B cell (primary cell): ENCODE measurements at places on chromosomes 4 and X. TPM values are rescaled to one million over a fixed set of nuclear protein-coding genes. Genes with fewer than 3 reads are reported as not detected.

CDS1 gene
- polyA plus RNA-seq, result 0.03 and 0.04 TPM in 2 replicates

UGT2B17 gene
- polyA plus RNA-seq, result 0.26 TPM in 1 of 2 replicates, not detected in the other

NWD2 gene
- not detected in 2 replicates for polyA plus RNA-seq

PPEF1 gene
- polyA plus RNA-seq, result 0.22 and 0.26 TPM in 2 replicates

DGAT2L6 gene
- polyA plus RNA-seq, result not detected in 2 replicates

BEND4 gene
- 4.3 and 7.2 TPM in 2 replicates for polyA plus RNA-seq

NUDT10 gene
- 0.07 TPM in 1 of 2 replicates, not detected in the other for polyA plus RNA-seq

NAT8L gene
- 0.03 TPM in 1 of 2 replicates, not detected in the other for polyA plus RNA-seq

SHROOM3 gene
- 0.16 and 1.5 TPM in 2 replicates for polyA plus RNA-seq

SLC6A14 gene
- polyA plus RNA-seq, result not detected in 2 replicates

RBM10 gene
- polyA plus RNA-seq, result 41.1 and 48.7 TPM in 2 replicates
